ENCODE measurements at places on chromosomes 5 and 9.
A peak's percentile ranks its signal among the peaks of the same experiment; 100 is the strongest.

- no peak for DNase-seq
Observed at GRCh38 chr5:128684961-128685360, 146.9 kb upstream of the FBN2 start.

- DNase-seq = no peak
Observed at GRCh38 chr5:1840071-1840547, 38.9 kb downstream of the NDUFS6 start.

- DNase-seq = no peak
Observed at GRCh38 chr9:134356496-134357470, 30.5 kb downstream of the RXRA start.

DNA sequence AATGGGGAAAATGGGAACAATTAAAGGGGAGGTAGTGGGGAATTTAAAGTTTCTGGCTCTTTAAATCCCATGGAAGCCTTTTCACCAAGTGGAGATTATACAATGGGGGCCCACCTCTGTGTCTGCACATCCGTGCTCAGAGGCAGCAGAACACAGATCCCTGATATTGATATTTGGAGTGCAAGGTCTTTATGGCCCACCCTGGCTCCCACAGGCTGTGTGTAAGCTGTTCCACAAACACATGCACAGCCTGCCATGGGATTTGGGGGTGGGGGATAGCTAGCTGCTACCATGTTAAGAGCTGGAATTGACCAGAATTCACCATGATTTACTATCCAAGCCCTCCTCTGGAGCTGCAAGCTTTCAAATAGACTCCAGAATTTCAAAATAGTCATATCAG is 55.9 kb downstream of the RASGEF1C start:
- no peak for DNase-seq

DNA sequence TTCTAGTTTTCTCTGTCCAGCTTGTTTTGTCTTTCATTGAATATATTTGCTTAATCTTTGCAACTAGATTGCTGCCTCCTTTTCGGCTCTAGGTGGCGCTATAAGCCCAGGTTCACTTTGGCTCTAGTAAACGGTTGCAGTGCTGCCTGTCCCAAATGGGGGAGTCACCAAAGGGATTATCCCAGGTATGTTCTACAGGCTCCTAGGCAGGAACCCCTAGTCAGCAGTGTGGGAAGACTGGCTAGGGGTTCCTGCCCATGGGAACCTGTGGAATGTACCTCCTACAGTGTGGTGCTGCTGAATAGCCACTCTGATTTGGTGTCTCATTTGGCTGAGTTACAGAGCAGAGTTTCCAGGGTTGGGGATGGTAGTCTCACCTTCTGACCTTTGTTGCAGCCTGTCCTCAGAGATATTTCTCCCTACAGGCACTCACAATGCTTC is 85.2 kb downstream of the ARSB start:
- DNase-seq = no peak

GRCh38 chr5:174951151-174951780 is 226.9 kb downstream of the MSX2 start:
- peak; percentile 43 for DNase-seq

GRCh38 chr9:124761710-124762109 is 9.4 kb downstream of the NR6A1 start:
- no peak for DNase-seq

DNA sequence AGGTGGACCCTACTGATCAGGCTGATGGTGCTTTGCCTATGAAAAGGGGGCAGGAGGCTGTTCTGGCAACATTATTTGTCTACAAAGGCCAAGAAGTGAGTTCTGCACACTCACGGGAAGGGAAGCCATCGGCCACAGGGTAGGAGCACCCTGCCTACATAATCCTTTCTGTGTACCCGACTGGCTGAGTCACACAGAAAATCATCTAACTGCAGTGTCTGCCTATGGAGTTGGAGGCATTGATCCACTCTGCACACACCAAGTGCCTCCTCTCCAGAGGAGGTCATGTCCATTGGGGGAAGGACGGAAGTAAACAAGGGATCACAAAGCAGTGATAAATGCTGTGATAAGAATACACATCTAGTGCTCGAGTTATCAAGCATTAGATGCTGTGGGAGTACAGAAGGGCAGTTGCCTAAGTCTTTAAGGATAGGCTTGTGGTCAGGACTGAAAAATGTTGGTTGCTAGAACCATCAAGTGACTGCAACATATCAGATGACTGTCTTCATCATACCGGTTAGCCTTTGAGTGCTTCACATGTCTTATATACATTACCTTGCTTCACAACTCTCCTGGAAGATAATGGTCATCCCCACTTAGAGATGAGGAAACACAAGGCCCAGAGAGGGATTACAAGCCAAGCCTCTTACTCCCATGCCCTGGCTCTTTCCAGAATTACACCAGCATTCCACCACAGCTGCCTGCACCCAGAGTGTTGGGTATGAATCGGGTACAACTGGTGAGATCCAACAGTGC is 1.3 kb upstream of the SLC2A8 start:
- DNase-seq = no peak

- DNase-seq = no peak
Observed at GRCh38 chr5:176373100-176373818, 8.0 kb downstream of the ARL10 start.

- no peak for DNase-seq
Observed at GRCh38 chr5:175288048-175288621, 155.8 kb downstream of the DRD1 start.

GRCh38 chr9:78130004-78130403 is 98.4 kb upstream of the GNAQ start:
- no peak for DNase-seq

GRCh38 chr5:6358434-6358820 is 19.9 kb downstream of the MED10 start:
- no peak for DNase-seq

GRCh38 chr9:91818225-91818585 is 131.8 kb downstream of the ROR2 start:
- no peak for DNase-seq

DNA sequence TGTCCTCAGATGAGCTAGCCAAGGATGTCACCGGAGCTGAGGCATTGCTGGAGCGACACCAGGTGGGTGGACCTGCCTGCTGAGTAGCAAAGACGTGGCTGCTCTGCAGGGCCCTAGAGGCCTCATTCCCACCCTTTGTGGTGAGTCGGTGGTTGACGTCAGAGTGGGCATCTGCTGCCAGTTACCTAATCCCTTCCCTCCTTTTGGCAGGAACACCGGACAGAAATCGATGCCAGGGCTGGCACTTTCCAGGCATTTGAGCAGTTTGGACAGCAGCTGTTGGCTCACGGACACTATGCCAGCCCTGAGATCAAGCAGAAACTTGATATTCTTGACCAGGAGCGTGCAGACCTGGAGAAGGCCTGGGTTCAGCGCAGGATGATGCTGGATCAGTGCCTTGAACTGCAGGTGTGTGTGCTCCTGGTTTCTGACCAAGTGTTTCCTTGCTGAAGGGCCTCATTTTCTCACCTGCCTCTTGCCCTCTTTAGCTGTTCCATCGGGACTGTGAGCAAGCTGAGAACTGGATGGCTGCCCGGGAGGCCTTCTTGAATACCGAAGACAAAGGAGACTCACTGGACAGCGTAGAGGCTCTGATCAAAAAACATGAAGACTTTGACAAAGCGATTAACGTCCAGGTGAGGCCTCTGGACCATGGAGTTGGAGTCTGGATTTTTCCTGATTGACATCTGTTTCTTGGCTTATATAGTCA is 48.9 kb downstream of the DYNC2I2 start:
- DNase-seq = no peak

DNA sequence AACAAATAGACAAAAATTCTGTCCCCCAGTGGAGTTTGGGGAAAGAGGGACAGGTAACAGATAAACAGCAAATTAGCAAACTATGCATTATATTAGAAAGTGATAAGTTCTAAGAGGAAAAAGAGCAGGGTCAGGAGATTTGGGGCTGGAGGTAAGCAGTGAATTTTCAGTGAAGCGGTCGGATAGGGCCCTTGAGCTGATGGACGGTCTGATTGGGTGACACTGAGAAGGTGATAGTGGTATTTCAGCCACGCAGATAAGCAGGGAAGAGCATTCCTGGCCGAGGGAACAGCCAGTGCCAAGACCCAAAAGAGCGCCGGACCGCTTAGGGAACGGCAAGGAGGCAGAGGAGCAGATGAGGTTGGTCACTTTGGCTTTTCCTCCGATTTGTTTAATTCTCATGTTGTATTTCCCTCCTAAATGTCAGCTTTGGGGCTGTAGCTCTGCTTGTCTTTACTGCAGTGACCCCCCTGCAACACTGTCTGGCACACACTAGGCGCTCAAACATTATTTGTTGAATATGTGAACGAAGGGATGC is 1.1 kb upstream of the PTPN3 start:
- no peak for DNase-seq

DNA sequence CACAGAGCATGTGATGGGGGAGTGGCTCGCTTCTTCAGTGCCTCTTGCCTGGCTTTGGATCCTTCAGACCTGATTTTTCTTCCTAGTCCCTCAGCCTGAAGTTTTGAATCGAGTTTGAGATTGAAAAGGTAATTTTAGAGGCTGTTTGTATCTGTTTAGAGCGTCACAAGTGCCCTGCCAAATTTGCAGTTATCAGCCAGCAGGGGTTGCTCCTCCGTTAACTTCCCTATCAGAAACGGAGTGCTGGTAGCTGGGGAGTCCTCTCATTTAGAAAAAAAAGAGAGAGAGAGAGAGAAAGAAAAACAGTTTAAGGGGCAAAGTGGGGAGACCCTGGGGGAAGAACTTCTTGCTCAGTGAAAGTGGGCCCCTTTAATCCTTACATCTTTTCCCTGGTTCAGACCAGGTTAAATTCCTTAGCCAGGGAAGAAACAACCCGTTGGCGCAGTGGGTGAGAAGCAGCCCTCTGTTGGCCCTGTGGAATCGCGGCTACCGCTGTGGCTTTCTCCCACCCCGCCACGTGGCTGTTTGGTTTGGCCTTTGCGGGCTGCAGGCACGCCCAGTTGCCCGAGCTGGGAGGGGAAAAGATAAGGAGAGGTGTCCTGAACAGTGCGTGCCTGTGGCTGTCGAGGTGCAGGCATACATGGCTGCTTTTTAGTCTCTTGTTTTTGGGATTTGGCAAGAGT is 576.7 kb upstream of the ACO1 start:
- DNase-seq = no peak
